ENCODE measurements at places on chromosomes 2 and 18.

DNA sequence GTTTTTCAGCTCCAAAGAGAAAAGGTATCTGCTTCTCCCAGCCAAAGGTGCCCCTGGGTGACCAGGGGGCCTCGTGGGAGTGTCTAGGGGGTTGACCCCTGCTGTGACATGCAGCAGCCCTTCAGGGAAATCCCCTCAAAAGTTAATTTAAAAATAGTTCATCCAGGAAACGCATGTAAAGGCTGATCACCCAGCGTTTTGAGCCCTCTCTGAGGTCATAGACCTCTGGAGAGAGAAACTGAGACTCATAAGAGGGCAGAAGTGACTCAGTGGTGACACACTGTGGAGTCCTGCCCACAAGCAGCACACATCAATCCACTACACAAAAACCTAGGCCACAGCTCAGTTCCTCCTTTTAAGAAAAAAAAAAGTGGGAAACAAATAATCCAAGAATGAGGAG, 11.9 kb downstream of the GAL3ST2 start:
- peak; percentile 24 for DNase-seq

DNA sequence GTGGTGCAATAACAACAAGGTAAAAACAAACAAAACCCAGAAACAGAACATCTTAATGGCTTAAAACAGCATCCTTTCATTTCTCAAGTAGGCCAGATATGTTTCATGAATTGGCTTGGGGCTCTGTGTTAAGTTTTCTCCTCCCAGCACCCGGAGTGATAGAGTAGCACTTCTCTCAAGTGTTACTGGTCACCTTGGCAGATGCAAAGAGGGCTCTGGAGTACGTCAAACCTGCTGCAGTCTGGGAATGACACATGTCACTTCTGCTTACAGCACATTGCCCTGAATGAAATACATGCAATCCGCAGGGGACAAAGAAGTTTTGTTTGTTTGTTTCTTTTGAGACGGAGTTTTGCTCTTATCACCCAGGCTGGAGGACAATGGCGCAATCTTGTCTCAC, 639.3 kb downstream of the CNTNAP5 start:
- no peak for DNase-seq

- DNase-seq = peak; percentile 81
These were observed 11.5 kb downstream of the SPRED2 start for GRCh38 chr2:65420712-65421431.

- DNase-seq = no peak
These were observed 104.1 kb downstream of the DLGAP1 start for GRCh38 chr18:4351005-4351404.

GRCh38 chr2:217413193-217413592, 553.3 kb upstream of the TNP1 start:
- DNase-seq = no peak

GRCh38 chr2:85485815-85486214, 53.2 kb upstream of the MAT2A start:
- DNase-seq = no peak

DNA sequence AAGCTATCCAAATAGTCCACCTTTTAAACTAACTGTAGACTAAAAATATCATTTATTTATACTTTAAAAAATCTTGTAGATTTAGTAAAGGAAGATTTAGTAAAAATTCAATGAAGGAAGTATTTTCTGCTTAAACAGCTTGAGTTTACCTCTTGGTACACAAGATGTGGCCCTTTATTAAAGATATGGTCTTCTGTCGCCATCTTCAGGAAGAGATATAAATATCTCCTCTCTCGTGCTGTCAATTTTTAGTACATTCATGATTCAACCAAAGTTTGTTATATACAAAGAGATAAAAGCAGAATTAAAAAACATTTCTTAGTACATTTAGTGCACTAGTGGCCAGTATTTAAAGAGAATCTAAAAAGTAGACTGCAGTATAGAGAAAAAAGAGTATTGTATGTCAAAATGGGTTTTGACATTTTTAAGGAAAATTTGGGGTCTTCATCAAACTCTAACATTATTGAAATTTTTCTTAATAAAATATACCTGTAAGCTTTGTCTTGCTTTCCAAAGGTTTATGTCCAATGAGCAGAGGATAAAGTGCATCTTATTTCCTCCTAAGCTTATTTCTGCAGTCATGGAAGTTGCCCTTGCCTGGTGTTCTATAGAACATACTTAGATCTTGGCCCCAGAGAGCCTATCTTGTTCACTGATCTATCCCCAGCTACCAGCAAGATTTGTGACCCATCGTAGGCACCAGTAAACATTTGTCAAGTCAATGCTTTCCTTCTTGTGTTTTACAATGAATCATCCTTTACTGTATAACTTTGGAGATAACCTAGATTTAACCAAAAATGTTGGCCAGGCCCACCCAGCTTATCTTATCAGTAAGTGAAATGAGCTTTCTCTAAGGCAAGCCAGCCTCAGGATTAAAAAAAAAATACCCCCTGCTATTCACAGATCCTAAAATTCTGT, 18.5 kb upstream of the EML6 start:
- peak; percentile 64 for DNase-seq

- no peak for DNase-seq
These were observed 652.2 kb downstream of the LRRTM4 start for GRCh38 chr2:76870011-76870410.

GRCh38 chr2:107312240-107312639, 426.3 kb upstream of the ST6GAL2 start:
- no peak for DNase-seq

DNA sequence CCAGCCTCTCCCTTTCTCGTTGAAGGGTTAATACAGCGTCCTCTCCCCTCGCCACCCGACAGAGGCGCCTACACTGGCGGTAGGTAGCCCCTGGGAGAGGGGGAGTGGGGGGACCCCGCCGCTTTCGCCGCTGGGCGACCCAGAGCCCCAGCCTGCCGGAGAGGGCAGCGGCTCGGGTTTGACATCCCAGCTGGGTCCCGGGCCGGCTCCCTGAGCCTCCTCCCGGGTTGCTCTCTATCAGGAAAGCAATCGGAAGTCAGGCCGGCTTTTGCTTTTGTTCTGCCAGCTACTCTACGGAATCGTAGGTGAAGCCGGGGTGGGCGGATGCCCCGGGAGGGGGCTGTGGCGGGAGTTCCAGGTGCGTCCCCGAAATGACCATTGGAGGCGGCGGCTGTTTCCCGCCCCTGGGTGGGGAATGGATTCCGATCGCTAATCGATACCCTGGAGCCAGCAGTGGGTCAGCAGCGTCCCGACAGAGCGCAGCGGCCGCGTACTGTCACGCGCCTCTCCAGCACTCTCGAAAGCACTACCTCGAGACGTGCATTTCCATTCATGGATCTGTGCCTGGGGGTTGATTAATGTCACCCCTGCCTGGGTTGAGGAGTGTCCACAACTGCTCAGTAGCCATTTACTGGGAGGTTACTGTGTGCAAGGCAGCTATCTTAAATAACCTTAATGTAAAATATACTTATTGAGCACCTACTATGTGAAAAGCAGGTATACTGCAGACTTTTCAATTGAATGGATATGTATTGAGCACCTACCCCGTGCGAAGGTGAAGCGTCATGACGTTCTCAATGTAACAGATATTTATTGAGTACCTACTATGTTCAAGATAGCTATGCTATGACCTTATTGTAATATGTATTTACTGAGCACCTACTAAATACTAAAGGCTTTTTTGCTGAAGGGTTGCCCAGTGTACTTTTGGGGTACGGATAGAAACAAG, 1.1 kb downstream of the MAPK4 start:
- no peak for DNase-seq

DNA sequence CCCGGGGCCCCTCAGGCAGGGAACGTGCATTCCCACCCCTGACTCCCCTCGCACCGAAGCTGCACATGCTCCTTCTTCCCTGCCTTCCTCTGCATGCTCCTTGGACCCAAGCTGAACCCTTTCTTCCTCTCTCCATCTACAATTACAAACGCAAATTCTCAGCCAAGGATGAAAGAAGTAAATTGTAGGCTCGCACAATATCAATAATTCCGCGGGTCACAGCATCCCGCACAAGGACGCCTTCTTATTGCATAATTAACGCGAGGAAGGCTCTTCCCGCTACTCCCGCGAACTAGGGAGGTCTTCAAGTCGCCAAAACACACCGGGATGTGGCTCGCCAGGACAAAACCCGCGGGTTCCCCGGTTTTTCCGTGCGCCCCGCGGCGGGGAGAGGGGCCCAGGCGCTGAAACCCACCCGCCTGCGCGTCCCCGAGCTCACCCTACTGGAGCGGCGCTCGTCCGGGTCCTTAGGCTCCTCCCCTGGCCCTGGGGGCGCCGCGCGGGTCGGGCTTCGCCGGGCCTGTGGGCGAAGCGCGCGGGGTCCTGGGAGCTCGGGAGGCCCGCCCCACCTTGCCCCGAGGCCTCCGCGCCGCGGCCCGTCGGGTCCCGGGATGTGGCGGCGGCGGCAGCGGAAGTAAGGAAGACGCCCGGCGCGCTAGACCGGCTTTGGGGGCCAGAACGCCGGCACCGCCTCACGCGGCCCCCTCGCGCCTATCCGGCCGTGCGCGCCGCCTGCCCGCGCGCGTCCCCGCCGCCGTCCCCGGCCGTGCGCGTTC, at the start of gene CHST10:
TSS of gene CHST10 (minus strand) at position 734 of the 776 bp plus-strand sequence. CDS start 10,993 bp downstream, outside the sequence.
- no peak for DNase-seq

DNA sequence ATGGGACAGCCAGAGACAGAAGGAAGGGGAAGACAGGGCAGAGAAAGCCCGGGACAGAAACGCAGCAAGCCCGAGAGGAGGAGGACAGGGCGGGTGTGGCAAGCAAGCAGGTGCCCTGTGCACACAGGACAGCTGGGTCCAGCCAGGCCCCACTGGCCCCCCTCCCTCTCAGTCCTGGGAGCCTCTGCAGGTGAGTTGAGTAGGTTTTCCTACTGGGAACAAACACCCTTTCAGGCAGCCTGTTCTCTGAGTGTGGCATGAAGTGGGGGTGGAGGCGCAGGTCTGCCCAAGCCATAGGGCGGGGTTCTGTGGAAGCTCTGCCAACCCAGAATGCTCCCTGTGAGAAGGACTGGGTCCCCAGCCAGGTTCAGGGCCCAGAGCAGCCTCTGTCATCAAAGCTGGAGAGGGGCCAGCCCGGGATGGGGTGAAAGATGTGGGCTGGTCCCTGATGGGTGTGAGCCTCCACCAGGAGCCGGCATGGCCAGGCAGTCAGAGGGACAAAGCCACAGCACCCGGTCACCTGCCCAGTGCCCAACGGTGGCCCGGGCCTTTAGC, 129.4 kb downstream of the TFCP2L1 start:
- no peak for DNase-seq
